Daoy (cell line): ENCODE measurements at places on chromosomes 12 and 14. TPM values are rescaled to one million over a fixed set of nuclear protein-coding genes. Genes with fewer than 3 reads are reported as not detected.

Gene RFX4
- not detected in 2 replicates for total RNA-seq

DNA sequence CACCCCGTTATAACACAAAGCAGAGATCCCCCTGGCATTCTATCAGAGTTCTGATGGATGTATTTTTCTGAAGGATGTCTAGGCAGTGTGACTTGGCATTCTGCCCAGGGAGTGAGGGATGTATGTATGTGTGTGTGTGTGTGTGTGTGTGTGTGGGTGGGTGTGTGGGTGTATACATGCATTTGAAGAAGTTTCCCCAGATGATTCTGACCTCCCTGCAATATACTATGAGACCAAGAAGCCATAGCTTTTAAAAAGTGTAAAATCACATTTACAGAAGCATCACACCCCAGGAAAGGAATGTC, 59.7 kb upstream of the NAP1L1 start:
- peak; percentile 35 for DNase-seq

Gene PLEKHG3
- 21.8 and 30.9 TPM in 2 replicates for total RNA-seq

- no peak for DNase-seq
These were observed 208.9 kb downstream of the SYNE2 start for GRCh38 chr14:64061706-64062105.

DNA sequence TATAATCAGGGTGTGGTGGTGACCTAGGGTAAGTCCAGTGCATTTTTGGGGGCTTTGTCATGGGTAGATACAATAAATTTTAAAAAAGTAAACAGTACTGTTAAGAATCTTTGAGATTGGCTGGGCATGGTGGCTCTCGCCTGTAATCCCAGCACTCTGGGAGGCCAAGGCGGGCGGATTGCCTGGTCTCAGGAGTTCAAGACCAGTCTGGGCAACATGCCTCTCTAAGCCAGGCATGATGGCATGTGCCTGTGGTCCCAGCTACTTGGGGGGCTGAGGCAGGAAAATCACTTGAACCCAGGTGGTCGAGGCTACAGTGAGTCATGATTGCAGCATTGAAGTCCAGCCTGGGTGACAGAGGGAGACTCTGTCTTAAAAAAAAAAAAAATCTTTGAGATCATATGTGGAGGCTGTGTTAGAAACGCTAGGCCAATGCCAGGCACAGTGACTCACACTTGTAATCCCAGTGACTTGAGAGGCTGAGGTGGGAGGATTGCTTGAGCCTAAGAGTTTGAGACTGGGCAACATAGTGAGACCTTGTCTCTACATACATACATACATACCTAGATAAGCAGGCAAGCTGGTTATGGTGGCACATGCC, 67.7 kb downstream of the PRKCH start:
- DNase-seq = peak; percentile 58

GRCh38 chr14:92768795-92769194, 20.4 kb upstream of the LGMN start:
- no peak for DNase-seq

Gene SCFD1
- total RNA-seq = 101 and 127 TPM in 2 replicates
